ENCODE measurements at places on chromosomes 1 and 21. TPM values are rescaled to one million over a fixed set of nuclear protein-coding genes. Genes with fewer than 3 reads are reported as not detected.

DNA sequence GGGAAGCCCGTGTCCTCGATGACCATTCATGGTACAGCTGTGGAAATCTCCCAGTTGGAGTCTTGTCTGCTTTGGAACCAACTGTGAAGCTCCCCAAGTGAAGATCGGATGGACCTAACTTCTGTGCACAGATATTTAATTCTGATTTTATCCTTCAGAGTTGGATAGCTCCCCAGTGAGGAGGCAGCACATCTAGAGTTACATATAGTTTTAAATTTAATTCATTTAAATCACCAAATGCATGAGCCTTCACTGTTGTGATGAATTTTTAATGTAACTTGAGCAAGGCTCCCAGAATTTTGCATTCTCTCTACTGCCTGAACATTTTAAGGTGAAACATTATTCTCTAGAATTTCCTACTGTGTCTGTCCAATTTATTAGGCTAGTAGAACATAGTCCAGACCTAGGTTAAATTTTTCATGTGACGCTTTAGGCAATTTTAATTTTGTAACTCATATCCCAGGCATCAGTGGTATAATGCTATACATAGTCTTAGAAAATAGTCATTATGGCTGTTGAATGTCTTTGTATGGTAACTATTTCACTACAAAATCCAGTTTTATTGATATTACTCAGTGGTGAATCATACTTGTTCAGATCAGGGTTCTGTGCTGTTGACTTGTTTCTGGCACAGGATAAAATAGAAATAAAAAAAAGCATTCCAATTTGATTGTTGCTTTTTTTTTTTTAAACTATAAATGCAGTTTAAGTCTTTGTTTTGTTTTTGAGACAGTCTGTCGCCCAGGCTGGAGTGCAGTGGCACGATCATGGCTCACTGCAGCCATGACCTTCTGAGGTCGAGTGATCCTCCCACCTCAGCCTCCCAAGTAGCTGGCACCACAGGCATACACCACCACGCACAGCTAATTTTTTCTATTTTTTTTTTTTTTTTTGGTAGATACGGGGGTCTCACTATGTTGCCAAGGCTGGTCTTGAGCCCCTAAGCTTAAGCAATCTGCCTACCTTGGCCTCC is 66.9 kb downstream of the PRDM2 start:
- H3K36me3 ChIP-seq = no peaks in the 10 kb centered on the region
- no peaks in the 10 kb centered on the region for H3K27me3 ChIP-seq
- peaks cover 6% of the 10 kb centered on the region for H3K4me1 ChIP-seq
- no peak for DNase-seq
- no peak overlapping the region for H3K4me3 ChIP-seq

DNA sequence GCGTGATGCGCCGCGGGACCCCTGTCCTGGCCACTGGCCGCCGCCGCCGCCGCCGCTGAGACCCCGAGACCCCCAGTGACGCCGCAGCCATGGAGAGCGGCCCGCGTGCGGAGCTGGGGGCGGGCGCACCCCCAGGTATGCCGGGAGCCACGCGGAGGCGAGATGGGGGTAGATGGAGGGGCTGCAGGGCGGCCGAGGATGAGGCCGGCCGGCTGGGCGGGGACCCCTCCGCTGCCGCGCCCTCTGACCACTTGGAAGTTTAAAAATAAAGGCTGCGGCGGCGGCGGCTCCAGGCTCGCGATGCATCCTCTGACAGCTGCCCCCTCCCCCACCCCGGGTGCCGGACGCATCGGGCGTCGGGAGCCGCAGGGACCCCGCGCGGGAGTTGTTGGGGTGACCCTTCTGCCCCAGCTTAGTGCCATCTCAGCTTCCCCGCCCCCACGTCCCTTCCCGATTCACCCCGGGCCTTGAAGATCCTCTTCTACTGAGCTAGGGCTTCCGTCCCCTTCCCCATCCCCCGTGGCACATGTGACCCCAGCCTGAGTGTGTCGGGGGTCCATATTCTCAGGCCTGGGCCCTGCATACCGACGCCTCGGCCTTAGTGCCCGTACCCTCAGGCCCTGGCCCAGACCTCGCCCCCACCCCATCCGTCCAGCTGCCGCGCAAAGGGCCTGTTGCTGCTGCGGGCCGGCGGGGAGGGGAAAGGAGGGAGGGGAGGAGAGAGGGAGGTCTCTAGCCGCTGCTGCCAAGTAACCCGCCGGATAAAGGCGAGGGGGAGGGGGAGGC is 562 bp downstream of the MAP7D1 start:
- H3K27ac ChIP-seq = peak overlapping the region; percentile 99
- peak overlapping the region; percentile 100 for H3K4me3 ChIP-seq
- peaks cover 45% of the 10 kb centered on the region for H3K4me1 ChIP-seq
- H3K27me3 ChIP-seq = no peaks in the 10 kb centered on the region
- no peaks in the 10 kb centered on the region for H3K36me3 ChIP-seq

DNA sequence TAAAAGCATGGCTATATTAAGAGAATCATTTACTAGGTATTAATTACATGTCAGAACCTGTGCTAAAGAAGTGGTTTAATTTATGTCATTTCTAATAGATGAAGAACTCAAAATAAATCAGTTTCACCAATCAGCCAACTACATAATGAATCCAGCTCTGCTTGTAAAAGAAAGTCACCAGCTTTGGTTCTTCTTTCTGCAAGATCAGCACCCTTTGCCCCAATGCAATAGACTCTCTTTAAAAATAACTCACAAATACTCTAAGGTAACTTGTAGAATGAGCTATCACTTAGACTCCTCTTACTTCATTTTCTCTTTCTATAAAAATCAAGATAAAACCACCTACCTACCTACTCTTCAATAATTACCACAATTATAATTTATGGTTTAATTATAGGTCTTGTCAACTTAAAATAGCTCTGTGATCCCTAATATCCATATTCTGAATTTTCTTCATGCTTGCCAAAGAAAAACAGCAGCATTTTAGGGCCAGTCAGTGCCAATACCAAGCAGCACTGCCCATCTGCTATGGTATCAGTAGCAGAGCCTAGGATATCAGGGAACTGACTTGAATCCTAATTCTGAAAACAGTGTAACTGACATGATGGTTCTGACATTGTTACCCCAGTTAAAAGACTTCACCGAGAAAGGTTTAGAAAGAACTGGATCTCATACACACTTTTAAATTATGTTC is 11.3 kb downstream of the SLC19A2 start:
- no peaks in the 10 kb centered on the region for H3K27me3 ChIP-seq
- no peaks in the 10 kb centered on the region for H3K36me3 ChIP-seq
- no peak overlapping the region for H3K27ac ChIP-seq

DNA sequence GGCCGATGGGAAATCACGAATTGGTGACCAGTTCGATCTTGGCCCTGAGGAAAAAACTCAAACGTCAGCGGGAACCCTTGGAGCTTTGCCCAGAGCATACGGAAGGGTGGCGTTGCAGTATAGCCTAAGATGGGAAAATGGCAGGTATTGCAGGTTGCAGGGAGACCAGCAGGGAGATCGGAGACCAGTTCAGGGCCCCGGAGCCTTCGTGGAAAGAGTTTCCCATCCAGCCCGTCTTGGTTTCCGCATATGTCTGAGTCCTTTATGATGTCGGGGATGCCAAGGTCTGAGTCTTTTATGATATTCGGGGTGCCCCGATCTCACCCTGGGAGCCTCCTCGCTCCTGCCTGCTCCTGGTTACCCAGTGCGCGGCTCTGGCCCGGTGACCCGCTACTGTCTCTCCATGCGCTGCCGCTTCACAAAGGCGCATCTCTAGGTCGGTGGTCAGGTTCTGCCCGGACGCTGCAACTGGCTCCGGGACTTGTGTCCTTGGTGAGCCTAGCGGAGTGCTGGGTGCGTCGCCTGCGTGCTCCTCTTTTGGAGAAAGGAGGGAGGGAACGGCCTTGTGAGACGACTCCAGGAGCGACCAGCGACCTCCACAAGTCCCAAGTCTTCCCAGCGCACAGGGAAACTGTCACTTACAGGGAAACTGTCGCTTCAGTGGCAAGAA is 94.2 kb downstream of the PRKAB2 start:
- H3K4me1 ChIP-seq = no peaks in the 10 kb centered on the region
- H3K27ac ChIP-seq = no peak overlapping the region
- H3K27me3 ChIP-seq = peaks cover 19% of the 10 kb centered on the region
- no peak overlapping the region for H3K4me3 ChIP-seq

GRCh38 chr21:44920694-44921604 is at the start of gene ITGB2:
ITGB2 (minus strand) TSS chr21:44920899; CDS start chr21:44910782, 10,117 bp downstream.
- H3K27ac ChIP-seq = no peak within 1 kb of the TSS
- H3K4me1 ChIP-seq = no peaks in the 10 kb centered on the region
- H3K4me3 ChIP-seq = no peak within 1 kb of the TSS
- no peaks in the 10 kb centered on the region for H3K36me3 ChIP-seq
- no peak for DNase-seq
- H3K27me3 ChIP-seq = no peaks in the 10 kb centered on the region

- no peaks in the 10 kb centered on the region for H3K27me3 ChIP-seq
- DNase-seq = no peak
- H3K4me1 ChIP-seq = no peaks in the 10 kb centered on the region
- no peaks in the 10 kb centered on the region for H3K36me3 ChIP-seq
- H3K4me3 ChIP-seq = no peak overlapping the region
Measured at GRCh38 chr1:243575070-243575469, 275.0 kb downstream of the AKT3 start.

- DNase-seq = no peak
- no peaks in the 10 kb centered on the region for H3K36me3 ChIP-seq
- no peak overlapping the region for H3K27ac ChIP-seq
- no peaks in the 10 kb centered on the region for H3K27me3 ChIP-seq
Measured at GRCh38 chr1:179206812-179207211, 22.7 kb downstream of the ABL2 start.

DNA sequence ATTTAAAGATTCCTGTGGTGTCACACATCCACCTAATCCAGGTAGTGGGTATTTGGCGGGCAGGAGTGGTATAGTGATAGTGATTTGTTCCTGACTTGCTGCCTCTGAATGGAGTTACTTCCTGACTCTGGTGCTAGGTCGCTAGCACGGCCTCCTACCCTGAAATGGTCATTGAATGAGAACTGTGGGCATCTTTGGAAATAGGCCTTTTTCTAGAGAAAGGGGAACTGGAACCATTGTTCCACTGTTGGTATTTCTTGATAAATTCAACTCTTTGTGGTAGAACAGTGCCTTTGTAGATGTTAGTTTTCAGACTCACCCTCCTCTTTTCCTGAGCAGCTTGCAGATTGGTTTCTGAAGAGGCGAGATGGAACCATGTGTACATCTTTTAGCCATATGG is 1.5 kb downstream of the QSOX1 start:
- H3K27ac ChIP-seq = no peak overlapping the region
- no peak for DNase-seq
- H3K27me3 ChIP-seq = no peaks in the 10 kb centered on the region
- H3K4me1 ChIP-seq = peaks cover 6% of the 10 kb centered on the region
- H3K36me3 ChIP-seq = no peaks in the 10 kb centered on the region
- no peak overlapping the region for H3K4me3 ChIP-seq

- DNase-seq = peak; percentile 92
- H3K4me3 ChIP-seq = peak overlapping the region; percentile 25
- no peaks in the 10 kb centered on the region for H3K4me1 ChIP-seq
- H3K27me3 ChIP-seq = no peaks in the 10 kb centered on the region
- no peak overlapping the region for H3K27ac ChIP-seq
Measured at GRCh38 chr1:41516168-41517061, 31.9 kb upstream of the EDN2 start.

DNA sequence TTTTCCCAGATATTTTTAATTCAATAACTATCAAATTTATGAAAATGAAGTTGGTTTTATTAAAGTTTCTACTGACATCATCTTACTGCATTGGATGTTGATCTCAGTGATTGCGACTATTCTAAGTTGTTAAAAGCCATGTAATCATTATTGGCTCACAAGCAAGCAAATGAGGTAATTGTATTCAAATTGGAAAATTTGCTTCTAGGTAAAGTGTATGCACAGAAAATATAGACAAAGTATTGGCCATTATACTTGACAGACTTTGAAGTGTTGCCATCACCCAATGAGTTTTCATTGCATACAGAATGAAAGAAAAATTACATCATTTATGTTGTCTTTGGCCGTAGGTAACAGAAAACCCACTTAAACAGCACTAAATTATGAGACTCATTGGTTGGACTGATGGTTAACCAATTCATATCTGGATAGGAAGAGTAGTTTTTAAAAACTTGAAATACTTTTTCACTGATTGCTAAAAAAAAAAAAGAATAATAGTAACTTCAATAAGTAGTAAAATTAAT is 299.2 kb downstream of the USP25 start:
- H3K27ac ChIP-seq = no peak overlapping the region
- H3K36me3 ChIP-seq = no peaks in the 10 kb centered on the region
- no peaks in the 10 kb centered on the region for H3K4me1 ChIP-seq
- no peaks in the 10 kb centered on the region for H3K27me3 ChIP-seq
- no peak for DNase-seq

- H3K4me3 ChIP-seq = no peak overlapping the region
- no peaks in the 10 kb centered on the region for H3K27me3 ChIP-seq
- no peaks in the 10 kb centered on the region for H3K36me3 ChIP-seq
- no peak for DNase-seq
- H3K4me1 ChIP-seq = no peaks in the 10 kb centered on the region
Measured at GRCh38 chr1:181863736-181864135, 197.8 kb downstream of the ZNF648 start.

DNA sequence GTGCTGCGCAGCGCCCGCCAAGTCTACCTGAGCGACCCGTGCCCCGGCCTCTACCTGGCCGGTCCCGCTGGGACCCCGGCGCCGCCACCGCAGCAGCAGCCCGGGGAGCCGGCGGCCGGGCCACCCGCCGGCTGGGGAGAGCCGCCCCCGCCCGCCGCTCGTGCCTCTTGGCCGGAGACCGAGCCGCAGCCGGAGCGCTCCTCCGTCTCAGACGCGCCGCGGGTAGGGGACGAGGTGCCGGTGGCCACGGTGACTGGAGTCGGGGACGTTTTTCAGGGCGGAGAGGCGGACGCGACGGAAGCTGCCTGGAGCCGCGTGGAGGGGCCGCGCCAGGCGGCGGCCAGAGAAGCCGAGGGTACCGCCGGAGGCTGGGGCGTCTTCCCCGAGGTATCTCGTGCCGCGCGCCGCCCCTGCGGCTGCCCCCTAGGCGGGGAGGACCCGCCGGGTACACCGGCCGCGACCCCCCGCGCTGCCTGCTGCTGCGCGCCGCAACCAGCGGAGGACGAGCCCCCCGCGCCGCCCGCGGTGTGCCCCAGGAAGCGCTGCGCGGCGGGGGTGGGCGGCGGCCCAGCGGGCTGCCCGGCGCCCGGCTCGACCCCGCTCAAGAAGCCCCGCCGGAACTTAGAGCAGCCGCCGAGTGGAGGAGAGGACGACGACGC is 646 bp downstream of the IER5 start:
- H3K27me3 ChIP-seq = no peaks in the 10 kb centered on the region
- H3K4me3 ChIP-seq = peak overlapping the region; percentile 58
- H3K27ac ChIP-seq = peak overlapping the region; percentile 84
- H3K36me3 ChIP-seq = no peaks in the 10 kb centered on the region
- no peak for DNase-seq

DNA sequence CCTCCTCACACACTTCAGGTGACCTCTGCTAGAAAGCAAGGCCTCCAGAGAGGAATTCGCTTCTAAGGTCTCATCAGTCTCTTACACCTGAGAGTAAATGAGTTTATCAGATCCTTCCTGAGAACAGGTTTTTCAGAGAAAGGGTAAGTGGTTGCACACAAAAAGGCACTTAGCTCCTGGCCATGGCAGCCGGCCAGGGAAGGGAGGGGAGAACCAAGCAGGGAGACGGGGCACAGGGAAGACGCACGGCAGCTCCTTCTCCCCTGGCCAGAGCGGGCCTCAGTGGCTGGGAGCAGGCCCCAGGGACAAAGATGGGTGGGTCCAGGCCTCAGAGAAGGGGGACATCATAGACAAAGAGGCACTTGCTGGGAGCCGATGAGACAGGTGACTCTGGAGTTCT is 3.6 kb upstream of the TNNT2 start:
- H3K4me1 ChIP-seq = no peaks in the 10 kb centered on the region
- no peak overlapping the region for H3K4me3 ChIP-seq
- no peaks in the 10 kb centered on the region for H3K36me3 ChIP-seq
- DNase-seq = peak; percentile 39
- H3K27ac ChIP-seq = no peak overlapping the region

EPHX1 gene
- 232 TPM for total RNA-seq

F13B gene
- not detected for total RNA-seq

S100A12 gene
- not detected for total RNA-seq

AMY1B gene
- total RNA-seq = 1.9 TPM
